Activated naive CD4-positive, alpha-beta T cell treated with anti-CD3 and anti-CD28 coated beads, Interleukin-2, amount 50 U/mL, for 72 hours (primary cell): ENCODE measurements at places on chromosomes 2 and 18.
A peak's percentile ranks its signal among the peaks of the same experiment; 100 is the strongest.

GRCh38 chr2:125961739-125962138 is 694.2 kb upstream of the GYPC start:
- DNase-seq, result no peak

DNA sequence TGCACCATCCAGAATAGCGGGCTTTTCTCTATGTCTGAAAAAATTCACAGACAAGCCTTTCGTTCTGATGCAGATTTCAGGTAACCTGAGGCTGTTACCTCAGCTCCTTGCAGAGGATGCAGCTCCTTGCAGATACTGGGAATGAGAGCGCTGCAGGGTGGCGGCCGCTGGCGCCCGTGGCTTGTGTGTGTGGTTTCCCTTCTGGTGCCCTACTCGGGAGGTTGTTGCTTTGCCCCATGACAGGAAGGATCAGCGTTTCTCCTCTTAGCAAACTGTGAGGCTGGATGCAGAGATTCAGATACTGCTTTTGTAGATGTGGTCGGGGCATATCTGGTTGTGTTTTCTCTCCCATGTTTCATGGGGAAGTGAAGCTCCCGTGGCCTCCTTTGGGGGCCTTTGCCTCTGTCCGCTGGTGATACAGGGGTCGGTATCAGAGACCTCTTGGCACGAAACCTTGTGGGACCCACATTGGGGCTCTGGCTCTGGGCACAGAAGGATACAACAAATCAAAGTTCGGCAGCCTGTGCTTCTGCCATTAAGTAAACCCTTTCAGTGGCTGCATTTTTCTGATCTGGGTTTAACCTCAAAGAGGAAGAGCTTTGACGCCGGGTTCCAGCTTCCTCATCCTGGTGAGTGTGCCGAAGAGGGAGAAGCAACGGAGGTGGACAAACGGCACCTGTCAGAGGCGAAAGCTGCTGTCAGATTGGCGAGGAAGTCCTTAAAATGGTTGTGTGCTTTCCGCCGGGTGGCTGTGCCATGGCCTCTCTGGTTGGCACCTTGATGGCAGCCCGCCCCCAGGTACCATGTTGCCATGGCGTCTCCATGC is 127.8 kb downstream of the MBP start:
- no peak for DNase-seq

- no peak for DNase-seq
Measured at GRCh38 chr2:32701806-32702205, 74.0 kb downstream of the TTC27 start.

- DNase-seq, result no peak
Measured at GRCh38 chr2:234788381-234788780, 163.4 kb upstream of the SH3BP4 start.

- DNase-seq, result no peak
Measured at GRCh38 chr2:227057060-227057459, 106.9 kb downstream of the COL4A4 start.

GRCh38 chr2:119517433-119517832 is 6.8 kb downstream of the SCTR start:
- DNase-seq, result peak; percentile 58

GRCh38 chr2:154960802-154961583 is 262.5 kb downstream of the KCNJ3 start:
- DNase-seq, result no peak

DNA sequence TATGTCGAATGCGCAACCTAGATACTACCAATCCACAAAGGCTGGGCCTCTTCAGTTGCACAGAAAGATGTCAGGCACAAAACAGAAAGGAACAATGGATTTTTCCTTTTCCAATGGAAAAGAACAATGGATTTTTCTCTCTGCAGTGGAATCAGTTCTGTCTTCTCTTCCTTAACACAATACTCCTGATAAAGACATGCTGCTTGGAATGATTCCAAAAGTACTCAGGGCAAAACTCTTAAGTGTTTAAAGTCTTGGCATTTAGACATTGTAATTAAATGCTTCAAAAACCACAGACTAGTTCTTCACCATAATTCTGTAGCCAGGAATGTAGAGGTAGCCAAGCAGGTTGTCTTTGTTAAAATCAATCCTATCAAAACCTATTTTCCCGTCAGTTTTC is 46.7 kb upstream of the FLACC1 start:
- DNase-seq, result no peak

GRCh38 chr2:174704642-174705041 is 59.6 kb downstream of the CHRNA1 start:
- DNase-seq, result no peak

GRCh38 chr2:173881461-173881860 is 83.7 kb downstream of the SP3 start:
- DNase-seq, result no peak

DNA sequence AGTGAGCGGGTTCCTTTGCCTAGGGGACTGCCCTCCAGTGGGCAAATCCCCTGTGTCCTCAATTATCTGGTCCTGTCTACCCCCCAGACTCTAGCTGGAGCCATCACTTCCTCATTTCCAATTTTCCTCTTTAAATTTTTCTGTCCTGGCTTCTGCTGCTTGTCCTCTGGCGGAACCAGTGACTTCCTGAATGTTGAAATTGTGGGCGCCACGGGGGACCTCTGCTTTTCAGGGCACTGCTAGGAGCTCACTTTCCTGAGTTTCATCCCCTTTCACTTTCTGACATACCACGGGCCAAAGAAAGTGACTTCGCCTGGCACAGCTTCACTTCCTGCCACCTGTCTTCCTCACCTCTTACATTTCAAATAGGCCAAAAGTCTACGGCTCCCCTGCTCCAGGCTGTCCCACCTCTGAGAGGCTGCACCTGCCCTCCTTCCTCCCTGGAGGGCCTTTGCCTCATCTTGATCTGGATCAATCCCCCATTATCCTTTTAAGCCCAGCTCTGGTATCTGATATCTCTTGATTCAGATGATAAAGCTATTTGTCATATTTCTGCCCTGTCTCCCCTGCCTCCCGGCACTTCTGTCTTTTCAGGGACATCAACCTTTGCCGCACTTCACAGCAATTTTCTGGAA is 1.4 kb upstream of the MARCO start:
- no peak for DNase-seq

DNA sequence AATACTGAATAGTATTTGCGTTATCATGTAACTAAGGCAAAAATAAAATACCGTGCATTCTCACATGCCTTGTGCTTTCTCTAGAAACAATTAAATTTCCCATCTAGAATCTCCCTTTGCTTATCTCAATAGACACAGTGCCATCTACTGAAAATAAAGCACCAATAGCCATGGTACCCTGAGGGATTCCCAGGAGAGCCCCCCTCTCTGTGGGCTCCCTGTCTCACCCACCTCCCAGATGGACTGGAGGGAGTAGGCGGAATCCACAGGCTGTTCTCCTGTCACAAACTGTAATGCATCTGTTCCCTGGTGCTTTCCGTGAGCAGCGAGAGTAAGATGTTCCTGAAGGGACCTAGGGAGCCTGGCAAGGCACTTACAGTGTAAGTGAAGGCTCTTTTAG is 112.4 kb upstream of the UPP2 start:
- no peak for DNase-seq

GRCh38 chr18:34600158-34600557 is 109.9 kb upstream of the DTNA start:
- no peak for DNase-seq

DNA sequence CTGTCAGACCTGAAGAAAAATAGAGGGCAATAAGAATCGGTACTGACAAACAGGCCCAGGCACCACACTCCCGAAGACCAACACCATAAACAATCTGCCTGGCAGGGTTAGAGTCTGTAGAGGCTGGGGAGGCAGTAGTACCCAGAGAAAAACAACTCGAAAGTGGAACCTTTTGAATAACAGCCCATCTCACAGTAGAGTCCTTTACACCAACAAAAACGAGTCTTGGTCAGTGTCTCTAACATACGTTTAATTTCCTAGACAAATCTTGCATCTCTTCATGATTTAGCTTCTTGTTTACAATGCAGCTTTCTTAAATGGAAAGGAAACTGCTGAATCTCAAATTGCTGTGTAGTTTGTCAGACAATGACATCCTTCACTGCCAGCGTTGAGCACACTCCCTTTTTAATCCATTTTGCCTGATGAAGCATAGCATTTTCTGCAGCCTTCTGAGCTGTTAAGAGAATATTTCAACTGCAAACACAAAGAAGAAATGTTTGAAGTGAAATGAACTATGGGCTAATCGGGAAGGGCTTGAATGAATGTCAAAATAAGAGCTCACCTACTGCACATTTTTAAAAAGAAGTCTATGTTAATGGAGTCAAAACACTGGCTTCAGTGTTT is 73.1 kb upstream of the DSG1 start:
- no peak for DNase-seq

- DNase-seq, result no peak
Measured at GRCh38 chr2:236674238-236674637, 104.6 kb downstream of the ACKR3 start.

GRCh38 chr2:132697556-132698205 is 27.7 kb upstream of the LYPD1 start:
- DNase-seq, result no peak

DNA sequence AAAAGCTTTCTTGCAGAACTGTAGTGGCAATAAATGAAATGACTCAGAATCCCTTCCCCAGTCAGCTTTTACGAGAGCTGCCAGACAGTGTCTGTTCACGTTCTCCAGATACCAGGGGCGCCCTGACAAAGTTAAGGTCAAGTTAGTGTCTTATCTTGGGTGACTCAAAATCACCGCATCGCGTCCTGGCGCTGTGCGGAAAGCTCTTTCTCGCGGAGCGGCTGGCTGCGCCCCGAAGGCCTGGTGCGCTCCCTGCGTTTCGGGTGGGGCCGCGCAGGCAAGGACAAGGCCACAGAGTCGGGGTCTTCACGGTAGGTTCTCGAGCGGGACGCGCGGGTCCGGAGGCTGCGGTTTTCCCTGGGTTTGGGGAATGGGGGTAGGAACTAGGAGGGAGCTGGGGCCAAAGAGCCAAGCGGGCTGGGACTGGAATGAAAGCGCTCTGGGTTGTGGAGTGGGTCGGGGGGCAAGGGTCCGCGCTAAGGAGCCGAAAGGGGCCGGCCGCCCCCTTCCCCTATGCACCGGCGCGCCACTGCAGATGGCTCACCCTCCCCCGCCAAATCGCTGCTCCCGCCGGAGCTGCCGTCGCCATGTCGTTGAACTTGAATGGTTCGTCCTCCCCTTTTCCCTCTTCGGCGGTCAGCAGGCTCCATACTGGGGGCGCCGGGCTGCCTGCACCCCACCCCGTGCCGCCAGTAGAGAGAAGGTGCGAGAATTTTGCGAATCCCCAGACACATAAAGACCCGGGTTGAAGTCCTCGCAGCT is 2.6 kb upstream of the HOXD11 start:
- no peak for DNase-seq

DNA sequence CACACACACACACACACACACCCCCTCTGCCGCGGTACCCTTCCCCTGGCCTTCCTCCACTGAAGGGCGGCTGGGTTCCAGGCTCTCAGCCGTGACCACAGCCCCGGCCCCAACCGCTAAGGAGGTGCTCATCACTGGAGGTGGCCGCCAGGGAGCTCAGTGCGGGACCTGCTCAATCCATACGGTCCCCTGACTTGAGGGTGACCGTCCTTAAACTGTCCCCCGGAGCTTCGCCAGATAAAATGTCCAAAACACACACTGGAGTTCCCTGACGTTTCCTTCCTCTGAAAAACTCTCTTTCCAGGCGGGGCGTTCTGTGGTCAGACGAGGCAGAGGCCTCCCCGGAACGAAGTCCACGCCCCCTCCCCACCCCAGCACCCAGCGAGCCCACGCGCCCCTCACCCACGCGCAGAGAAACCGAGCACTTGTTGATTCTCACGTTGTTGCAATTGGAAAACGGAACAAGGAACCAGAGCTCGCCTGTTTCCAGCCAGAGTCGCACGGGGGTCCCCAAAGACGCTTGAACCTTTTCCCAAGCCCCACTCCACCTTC is 1.4 kb downstream of the MBP start:
- DNase-seq, result peak; percentile 68

DNA sequence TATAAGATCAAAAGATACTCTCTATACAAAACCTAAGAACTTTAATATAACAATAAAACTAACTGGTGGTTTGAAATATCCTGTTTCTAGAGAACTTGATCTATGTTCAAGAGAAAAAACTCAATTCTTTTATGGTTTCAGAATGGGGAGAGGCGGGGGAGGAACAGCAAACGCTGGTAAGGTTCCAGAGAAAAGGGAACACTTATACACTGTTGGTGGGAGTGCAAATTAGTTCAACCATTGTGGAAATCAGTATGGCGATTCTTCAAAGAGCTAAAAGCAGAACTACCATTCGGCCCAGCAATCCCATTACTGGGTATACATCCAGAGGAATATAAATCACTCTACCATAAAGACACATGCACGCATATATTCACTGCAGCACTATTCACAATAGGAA is 17.2 kb downstream of the FAM98A start:
- no peak for DNase-seq
